ENCODE measurements at places on chromosomes 7 and 10. TPM values are rescaled to one million over a fixed set of nuclear protein-coding genes. Genes with fewer than 3 reads are reported as not detected.

Gene GDF10
- total RNA-seq: 1.2 TPM

Gene PSD
- total RNA-seq: 6.3 TPM

Gene TEX47
- total RNA-seq: not detected

Gene SPDYE2B
- not detected for total RNA-seq

Gene GJC3
- total RNA-seq: under 0.01 TPM

Gene ASB10
- not detected for total RNA-seq

Gene ACTR1A
- total RNA-seq: 111 TPM

Gene FAM13C
- 0.85 TPM for total RNA-seq

Gene C10orf53
- not detected for total RNA-seq

Gene CCL24
- total RNA-seq: 0.28 TPM

Gene ELOVL3
- 0.85 TPM for total RNA-seq

Gene UFSP1
- total RNA-seq: 4.1 TPM

Gene FMC1
- total RNA-seq: 16.6 TPM

Gene AQP1
- total RNA-seq: 1.00 TPM

Gene LMTK2
- 7.0 TPM for total RNA-seq

Gene CLCN1
- total RNA-seq: 0.14 TPM

Gene WDR91
- 5.8 TPM for total RNA-seq

Gene CHAT
- not detected for total RNA-seq

Gene MSMB
- total RNA-seq: not detected

Gene MYO1G
- total RNA-seq: under 0.01 TPM

Gene PRSS1
- not detected for total RNA-seq

Gene NPFFR1
- total RNA-seq: not detected

Gene GDF2
- not detected for total RNA-seq

Gene CYP26C1
- under 0.01 TPM for total RNA-seq

Gene CHRM2
- 44.5 TPM for total RNA-seq

Gene PCDH15
- under 0.01 TPM for total RNA-seq

Gene NODAL
- total RNA-seq: not detected

Gene PRKAR1B
- 13.7 TPM for total RNA-seq

Gene KCNH2
- total RNA-seq: 1.7 TPM

Gene STEAP1B
- 6.9 TPM for total RNA-seq

Gene TSPAN33
- 1.3 TPM for total RNA-seq

Gene CUZD1
- 0.55 TPM for total RNA-seq

Gene CRYGN
- total RNA-seq: 0.74 TPM

Gene CALML5
- not detected for total RNA-seq

Gene WNT8B
- not detected for total RNA-seq

Gene NEUROD6
- total RNA-seq: not detected

Gene SPDYE11
- total RNA-seq: not detected

Gene PRSS37
- not detected for total RNA-seq

Gene PDGFA
- 24.0 TPM for total RNA-seq

Gene C10orf62
- total RNA-seq: 0.14 TPM

Gene ATG9B
- total RNA-seq: 0.37 TPM

Gene FOXI2
- total RNA-seq: not detected

All from smooth muscle cell of bladder (primary cell).